ENCODE measurements at places on chromosomes 1 and 21.

GRCh38 chr1:35340519-35340918, 72.0 kb downstream of the ZMYM4 start:
- no peak overlapping the region for H3K27ac ChIP-seq
- H3K4me1 ChIP-seq = peaks cover 7% of the 10 kb centered on the region
- no peak overlapping the region for H3K4me3 ChIP-seq
- DNase-seq = no peak

DNA sequence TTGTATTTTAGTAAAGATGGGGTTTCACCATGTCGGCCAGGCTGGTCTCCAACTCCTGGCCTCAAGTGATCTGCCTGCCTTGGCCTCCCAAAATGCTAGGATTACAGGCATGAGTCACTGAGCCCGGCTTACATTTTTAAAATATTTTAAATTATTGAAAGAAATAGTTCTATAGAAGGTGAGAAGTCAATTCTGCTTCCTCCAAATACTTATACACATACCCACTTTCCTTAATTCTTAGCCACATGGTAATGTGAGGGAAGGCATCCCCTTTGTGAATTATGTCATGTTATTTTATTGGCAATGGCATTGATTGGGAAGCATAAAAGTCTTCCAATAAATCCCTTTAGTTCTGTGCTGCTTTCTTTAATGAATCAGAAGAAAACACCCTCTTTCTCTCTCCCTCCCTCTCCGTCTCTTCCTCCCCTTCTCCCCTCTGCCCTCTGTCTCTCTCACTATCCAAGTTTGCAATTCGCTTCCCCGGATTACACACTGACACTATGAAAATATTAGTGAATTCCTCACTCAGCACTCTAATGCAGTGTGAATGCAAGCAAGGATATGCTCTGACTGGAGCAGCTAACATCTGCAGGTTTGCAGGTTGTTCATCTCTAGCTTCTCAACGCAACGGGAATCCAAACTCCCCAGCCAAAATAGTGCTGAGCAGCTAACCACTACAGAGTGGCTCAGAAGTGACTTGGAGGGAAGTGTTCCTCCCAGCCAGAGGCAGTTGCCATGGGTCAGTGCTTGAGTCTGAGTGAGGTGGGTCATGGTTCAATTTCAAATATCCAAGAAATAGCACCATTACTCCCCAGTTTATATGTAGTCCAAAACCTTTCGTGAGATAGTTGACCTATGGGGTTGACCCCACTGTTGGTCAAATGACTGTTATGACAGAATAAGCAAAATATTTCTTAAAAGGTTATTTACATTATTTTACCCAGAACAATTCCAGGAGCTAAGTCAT, 77.8 kb upstream of the CD55 start:
- no peak overlapping the region for H3K27ac ChIP-seq
- DNase-seq = no peak
- H3K36me3 ChIP-seq = no peaks in the 10 kb centered on the region
- peaks cover 5% of the 10 kb centered on the region for H3K4me1 ChIP-seq
- H3K4me3 ChIP-seq = no peak overlapping the region

DNA sequence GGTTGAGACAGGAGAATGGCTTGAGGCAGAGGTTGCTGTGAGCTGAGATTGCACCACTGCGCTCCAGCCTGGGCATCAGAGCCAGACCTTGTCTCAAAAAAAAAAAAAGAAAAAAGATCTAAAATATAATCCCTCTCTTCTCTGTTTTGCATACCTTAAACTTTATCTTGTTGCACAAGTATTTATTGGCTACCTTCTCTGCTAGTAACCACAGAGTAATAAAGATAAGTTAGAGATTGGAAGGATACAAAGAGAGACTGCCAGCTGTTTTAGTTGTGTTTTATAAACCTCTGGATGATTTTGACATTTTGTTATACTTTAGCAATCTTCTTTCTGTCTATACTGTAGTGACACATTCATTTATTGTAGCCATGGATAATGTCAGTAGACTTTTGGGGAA, 27.7 kb downstream of the AGO3 start:
- peak overlapping the region; percentile 46 for H3K27ac ChIP-seq
- DNase-seq = no peak
- peaks cover 2% of the 10 kb centered on the region for H3K36me3 ChIP-seq
- no peak overlapping the region for H3K4me3 ChIP-seq
- H3K27me3 ChIP-seq = no peaks in the 10 kb centered on the region

DNA sequence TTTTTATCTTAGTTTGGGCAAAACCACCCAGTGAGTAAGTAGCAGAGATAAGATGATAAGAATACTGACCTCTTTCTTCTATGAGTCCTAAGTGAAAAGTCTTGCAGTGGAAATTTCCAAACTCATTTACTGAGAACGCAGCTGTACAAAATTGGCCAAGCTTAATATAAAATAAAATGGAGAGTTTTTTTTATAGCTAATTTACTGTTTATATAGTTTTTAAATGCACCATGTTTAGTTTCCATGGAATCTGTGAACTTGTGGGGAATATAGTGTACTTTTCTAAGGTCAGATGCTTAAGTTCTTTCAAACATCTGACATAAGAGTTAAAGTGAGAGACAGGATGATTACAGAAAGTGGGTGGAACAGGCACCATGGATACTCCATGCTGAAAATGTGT, 833.5 kb downstream of the ADGRL2 start:
- no peak overlapping the region for H3K4me3 ChIP-seq
- no peak for DNase-seq
- H3K36me3 ChIP-seq = no peaks in the 10 kb centered on the region
- no peaks in the 10 kb centered on the region for H3K27me3 ChIP-seq

- peaks cover 9% of the 10 kb centered on the region for H3K27me3 ChIP-seq
- no peak overlapping the region for H3K27ac ChIP-seq
- no peaks in the 10 kb centered on the region for H3K4me1 ChIP-seq
- H3K36me3 ChIP-seq = no peaks in the 10 kb centered on the region
- DNase-seq = no peak
- H3K4me3 ChIP-seq = no peak overlapping the region
Observed at GRCh38 chr1:63269571-63269970, 52.8 kb upstream of the FOXD3 start.

- H3K4me3 ChIP-seq = no peak overlapping the region
- H3K36me3 ChIP-seq = peaks cover 11% of the 10 kb centered on the region
- H3K4me1 ChIP-seq = peaks cover 39% of the 10 kb centered on the region
- no peak for DNase-seq
- peaks cover 44% of the 10 kb centered on the region for H3K27me3 ChIP-seq
Observed at GRCh38 chr1:993379-993995, 6.4 kb downstream of the HES4 start.

DNA sequence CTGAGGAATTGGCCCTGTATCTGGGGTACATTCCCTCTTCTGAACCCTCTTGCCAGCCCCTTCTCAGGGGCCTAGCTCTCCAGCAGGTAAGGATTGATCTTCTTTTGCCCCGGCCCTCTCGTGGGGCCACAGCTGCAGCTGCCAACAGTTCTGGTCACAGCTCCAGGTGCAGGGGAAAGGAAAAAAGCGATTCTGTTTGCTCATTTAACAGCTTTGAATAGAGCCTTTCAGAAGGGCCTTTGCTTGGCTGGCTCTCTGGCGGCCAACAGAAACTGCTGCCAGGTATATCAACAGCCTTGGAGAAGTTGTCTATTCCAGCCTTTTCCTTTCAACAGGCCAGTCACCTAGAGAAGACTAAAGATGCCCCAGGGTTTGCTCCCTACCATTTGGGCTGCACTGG, 16.1 kb upstream of the FMOD start:
- H3K27ac ChIP-seq = no peak overlapping the region
- H3K36me3 ChIP-seq = no peaks in the 10 kb centered on the region
- H3K27me3 ChIP-seq = peaks cover 16% of the 10 kb centered on the region
- DNase-seq = no peak
- no peaks in the 10 kb centered on the region for H3K4me1 ChIP-seq
- no peak overlapping the region for H3K4me3 ChIP-seq

GRCh38 chr1:82441402-82441801, 640.7 kb downstream of the ADGRL2 start:
- no peaks in the 10 kb centered on the region for H3K36me3 ChIP-seq
- no peak overlapping the region for H3K27ac ChIP-seq
- no peaks in the 10 kb centered on the region for H3K27me3 ChIP-seq
- no peaks in the 10 kb centered on the region for H3K4me1 ChIP-seq
- no peak overlapping the region for H3K4me3 ChIP-seq

GRCh38 chr1:11703357-11704193, 12.1 kb downstream of the DRAXIN start:
- H3K4me1 ChIP-seq = no peaks in the 10 kb centered on the region
- H3K4me3 ChIP-seq = no peak overlapping the region
- H3K36me3 ChIP-seq = no peaks in the 10 kb centered on the region
- peaks cover 7% of the 10 kb centered on the region for H3K27me3 ChIP-seq
- no peak overlapping the region for H3K27ac ChIP-seq

- DNase-seq = no peak
- no peak overlapping the region for H3K4me3 ChIP-seq
Observed at GRCh38 chr1:187877220-187877619, 1048.5 kb downstream of the PLA2G4A start.

DNA sequence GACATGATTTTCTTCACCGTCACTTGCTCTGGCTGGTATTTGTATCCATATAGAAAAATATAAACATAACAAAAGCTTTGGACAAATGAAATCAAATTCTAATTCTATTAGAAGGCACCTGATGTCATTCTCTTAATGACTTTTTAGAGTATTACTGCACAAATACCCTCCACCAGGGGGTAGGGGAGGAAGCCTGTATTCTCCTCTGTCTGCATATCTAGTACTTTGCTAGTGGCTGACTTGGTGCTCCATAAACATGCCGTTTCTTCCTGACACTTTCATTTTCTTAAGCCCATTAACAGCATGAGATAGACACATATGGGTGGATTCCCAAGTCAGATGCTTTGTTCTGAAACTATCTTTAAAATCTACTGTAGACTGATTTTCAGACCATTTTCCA, 20.6 kb upstream of the KCNJ15 start:
- H3K27ac ChIP-seq = no peak overlapping the region
- H3K27me3 ChIP-seq = no peaks in the 10 kb centered on the region
- no peak overlapping the region for H3K4me3 ChIP-seq
- peaks cover 3% of the 10 kb centered on the region for H3K36me3 ChIP-seq
- no peak for DNase-seq

DNA sequence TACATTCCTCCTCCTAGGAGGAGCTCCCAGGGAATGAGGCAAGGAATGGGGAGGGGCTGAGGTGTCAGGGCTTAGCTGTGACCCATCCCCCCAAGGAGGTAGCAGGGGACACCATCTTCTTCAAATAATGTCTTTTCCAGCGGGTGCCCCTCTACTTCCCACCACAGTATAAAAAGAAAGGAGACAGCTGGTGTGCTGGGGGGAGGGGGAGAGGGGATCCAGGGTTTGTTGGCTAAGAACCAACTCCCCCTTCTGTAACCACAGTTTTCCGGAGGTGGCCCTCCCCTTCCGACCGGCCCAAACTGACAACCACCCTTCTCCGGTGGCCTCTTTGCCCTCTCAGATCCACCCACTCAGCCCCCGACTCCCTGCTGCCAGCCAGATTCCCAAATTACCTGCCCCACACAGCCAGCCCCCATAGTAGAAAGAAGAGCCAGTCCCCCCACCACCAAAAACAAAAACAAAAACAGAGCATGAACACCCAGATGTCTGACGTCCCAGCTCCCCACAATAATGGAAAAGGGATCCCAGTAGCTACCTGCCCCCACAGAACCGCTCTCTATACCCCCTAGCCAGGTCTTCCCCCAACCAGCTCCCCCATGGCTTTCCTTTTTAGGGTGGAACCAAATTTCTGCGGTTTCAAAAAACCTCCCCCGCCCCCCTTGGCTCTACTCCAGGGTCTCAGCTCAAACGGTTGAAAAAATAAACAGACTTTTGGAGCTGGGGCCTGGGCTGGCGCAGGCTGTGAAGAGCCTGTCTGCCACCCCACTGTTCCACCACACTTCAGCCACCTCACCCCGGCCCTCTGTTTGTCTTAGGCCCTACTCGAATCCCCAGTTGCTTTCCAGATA, 2.1 kb downstream of the ARHGEF2 start:
- H3K4me1 ChIP-seq = peaks cover 77% of the 10 kb centered on the region
- H3K36me3 ChIP-seq = peaks cover 28% of the 10 kb centered on the region
- no peaks in the 10 kb centered on the region for H3K27me3 ChIP-seq
- peak overlapping the region; percentile 81 for H3K27ac ChIP-seq

DNA sequence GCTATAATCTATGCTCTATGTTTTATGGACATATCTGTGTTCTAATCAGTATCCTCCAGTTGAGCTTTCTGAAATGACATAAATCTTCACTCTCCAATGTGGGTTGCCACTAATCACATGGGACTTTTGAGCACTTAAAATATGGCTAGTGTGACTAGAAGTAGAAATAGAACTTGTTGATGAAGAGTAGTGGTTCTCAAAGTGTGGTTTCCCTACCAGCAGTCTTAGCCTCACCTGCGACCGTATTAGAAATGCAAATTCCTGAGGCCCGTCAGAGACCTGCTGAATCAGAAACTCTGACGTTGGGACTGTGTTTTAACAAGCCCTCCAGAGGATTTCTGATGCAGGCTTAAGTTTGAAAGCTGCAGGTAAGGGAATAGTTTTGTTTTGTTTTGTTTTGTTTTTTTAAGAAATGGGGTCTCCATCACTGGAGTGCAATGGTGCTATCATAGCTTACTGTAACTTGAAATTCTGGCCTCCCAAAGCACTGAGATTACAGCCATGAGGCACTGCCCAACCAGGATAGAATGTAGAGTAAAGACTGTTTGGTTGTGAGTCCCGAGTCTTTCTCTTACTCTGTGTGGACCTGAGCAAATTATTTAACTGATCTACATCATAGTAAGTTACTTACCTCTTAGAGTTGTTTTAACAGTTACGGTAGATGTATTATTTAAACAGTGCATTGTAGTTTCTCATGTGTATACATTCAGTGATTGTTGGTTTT, 21.7 kb downstream of the GLRX2 start:
- no peaks in the 10 kb centered on the region for H3K4me1 ChIP-seq
- peaks cover 16% of the 10 kb centered on the region for H3K36me3 ChIP-seq
- no peak overlapping the region for H3K27ac ChIP-seq
- H3K27me3 ChIP-seq = no peaks in the 10 kb centered on the region
- H3K4me3 ChIP-seq = no peak overlapping the region
- DNase-seq = no peak

GRCh38 chr1:2344121-2344681, 47.2 kb downstream of the MORN1 start:
- DNase-seq = no peak
- H3K4me3 ChIP-seq = no peak overlapping the region
- H3K27me3 ChIP-seq = no peaks in the 10 kb centered on the region
- no peaks in the 10 kb centered on the region for H3K4me1 ChIP-seq
- H3K36me3 ChIP-seq = no peaks in the 10 kb centered on the region
- H3K27ac ChIP-seq = no peak overlapping the region

DNA sequence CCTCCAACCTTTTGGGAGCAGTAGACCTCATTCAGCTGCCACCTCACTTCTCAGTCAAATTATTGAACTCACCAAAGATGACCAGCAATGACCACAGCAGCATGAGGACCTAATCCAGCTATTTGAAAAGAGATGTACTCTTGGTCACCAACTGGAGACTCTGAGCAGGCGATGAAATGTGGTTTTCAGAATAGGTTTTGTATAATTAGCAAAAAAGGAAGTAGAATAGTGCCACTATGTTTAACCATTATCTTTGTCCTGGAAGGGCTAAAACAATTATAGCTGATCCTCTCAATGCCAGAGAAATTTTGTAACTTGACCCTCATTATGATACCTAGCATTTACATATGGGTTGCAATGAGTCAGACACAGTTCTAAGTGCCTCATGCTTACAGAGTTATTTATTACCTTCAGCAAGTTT, at the start of gene FCRL2:
FCRL2 (minus strand) TSS at position 162 of the 421 bp plus-strand sequence; CDS start at position 103, 59 bp downstream.
- H3K4me1 ChIP-seq = peaks cover 8% of the 10 kb centered on the region
- peaks cover 6% of the 10 kb centered on the region for H3K27me3 ChIP-seq
- DNase-seq = no peak
- H3K4me3 ChIP-seq = no peak within 1 kb of the TSS
- H3K27ac ChIP-seq = no peak within 1 kb of the TSS

Data from activated T-cell treated with anti-CD3 and anti-CD28 coated beads, Interleukin-2, amount 50 U/mL, for 72 hours (primary cell).